ENCODE measurements at places on chromosomes 7 and 10.

DNA sequence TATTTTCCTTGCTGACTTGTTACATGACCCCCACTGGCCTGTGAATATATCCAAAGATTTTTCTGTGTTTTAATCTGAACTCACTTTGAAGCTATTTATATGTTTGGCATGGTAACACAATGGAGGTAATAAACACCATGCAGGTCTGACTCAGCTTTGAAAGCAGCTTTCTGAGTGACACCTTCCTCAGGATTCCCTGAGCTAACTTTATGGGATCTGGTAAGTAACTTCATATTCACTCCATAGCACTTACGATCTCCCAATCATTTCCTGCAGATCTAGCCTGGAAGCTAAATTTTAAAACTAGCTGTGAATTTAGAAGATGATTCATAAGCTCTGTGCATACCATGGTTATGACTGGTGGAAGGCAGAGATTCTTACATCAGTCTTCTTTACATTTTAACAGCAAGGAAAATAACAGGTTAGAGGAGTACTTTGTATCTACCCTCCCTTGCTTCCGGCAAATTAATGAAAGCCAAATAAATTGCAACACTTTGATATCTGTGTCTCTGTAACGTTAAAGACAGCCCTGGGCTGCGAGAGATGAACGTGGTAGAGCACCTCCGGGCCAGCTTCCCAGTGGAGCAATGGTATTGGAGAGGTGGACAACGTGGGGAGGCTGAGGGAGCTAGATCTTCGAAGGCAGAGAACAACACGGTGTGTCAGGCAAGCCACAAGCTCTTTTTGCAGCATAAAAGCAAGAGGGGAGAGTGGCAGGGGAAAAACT, 170.2 kb upstream of the KLF14 start:
- DNase-seq, result no peak

- peak; percentile 33 for DNase-seq
Observed at GRCh38 chr7:24728503-24729364, 28.5 kb downstream of the GSDME start.

DNA sequence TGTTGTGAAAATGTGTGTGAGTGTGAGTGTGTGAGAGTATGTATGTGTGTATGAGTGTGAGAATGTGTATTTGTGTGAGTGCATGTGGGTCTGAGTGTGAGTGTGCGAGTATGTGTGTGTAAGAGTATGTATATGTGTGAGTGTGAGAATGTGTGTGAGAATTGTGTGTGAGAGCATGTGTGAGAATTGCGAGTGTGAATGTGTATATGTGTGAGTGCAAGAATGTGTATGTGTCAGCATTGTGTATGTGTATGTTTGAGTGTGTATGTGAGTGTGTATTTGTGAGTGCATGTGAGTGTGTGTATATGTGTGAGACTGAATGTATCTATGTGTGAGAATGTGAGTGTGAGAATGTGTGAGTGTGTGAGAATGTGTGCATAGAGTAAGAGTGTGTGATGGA, 72.0 kb upstream of the PCBD1 start:
- DNase-seq, result no peak

DNA sequence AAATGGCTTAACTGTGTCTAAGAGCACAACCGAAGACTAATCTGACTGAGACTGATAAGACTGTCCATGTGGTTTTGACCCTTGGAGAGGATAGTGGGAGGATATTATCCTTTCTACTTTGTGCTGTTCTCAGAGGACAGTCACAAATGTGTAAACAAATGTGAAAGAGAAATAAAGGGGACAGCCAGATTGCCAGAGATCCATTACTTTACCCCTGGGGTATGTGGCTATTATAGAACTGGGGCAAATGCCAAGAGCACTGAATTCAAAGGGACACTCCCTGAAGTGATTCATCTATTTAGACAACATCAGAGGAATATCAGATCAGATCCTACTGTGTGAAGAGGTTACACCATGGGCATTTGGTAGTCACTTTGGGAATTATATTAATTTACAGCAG, 154.7 kb downstream of the RNLS start:
- DNase-seq, result no peak

DNA sequence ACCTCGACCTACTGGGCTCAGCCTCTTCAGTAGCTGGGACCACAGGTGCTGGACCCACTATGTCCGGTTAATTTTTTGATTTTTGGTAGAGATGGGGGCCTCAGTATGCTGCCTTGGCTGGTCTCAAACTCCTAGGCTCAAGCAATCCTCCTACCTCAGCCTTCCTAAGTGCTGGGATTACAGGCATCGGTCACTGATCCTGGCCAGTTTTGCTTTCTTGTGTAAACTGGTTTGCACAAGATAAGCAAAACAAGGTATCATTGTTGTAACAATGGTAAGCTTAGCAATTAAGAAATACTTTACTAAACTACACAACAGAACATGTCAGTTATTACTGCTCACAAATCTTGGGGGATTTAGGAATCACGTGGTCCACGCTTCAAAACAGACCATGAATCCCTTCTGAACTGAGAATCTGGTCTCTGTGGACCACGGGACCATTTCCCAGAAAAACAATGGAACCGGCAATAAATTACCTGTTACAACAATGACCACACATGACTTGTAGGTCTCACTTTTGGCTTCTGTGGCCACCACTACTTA, 36.8 kb downstream of the RSU1 start:
- DNase-seq, result no peak

DNA sequence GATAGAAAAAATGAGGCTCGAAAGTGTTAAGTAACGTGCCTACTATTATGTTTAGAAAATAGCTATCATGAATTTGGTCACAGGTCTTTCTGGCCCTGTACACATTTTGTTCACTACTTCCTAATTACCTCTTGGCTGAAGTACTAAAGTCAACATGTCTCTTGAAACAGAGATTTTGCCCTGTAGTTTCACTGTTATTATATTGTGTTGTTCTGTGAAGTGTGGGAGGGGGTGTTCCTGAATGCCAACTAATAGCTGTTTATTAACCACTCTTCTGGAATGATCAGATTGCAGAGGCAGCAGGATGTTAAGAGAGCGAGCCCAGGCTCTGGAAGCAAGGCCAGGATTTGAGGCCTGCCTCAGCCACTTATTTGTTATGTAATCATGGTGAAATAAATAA, 72.1 kb downstream of the RNF133 start:
- DNase-seq, result no peak

- peak; percentile 78 for DNase-seq
Observed at GRCh38 chr7:101237206-101238067, at the start of gene CLDN15. Gene CLDN15 (minus strand): TSS chr7:101237802. CDS start chr7:101237581, 221 bp downstream.

GRCh38 chr7:71900556-71900955, 511.6 kb downstream of the CALN1 start:
- no peak for DNase-seq

- DNase-seq, result no peak
Observed at GRCh38 chr10:4771554-4772201, 54.3 kb upstream of the AKR1E2 start.

All from uterus (tissue), 4 donors.